NCI-H187 treated with DMSO at 0.1 percent for 48 hours (cell line): ENCODE measurements at places on chromosomes 12 and 14.

- no peak for DNase-seq
These were observed 28.3 kb upstream of the DIO2 start for GRCh38 chr14:80239631-80240030.

DNA sequence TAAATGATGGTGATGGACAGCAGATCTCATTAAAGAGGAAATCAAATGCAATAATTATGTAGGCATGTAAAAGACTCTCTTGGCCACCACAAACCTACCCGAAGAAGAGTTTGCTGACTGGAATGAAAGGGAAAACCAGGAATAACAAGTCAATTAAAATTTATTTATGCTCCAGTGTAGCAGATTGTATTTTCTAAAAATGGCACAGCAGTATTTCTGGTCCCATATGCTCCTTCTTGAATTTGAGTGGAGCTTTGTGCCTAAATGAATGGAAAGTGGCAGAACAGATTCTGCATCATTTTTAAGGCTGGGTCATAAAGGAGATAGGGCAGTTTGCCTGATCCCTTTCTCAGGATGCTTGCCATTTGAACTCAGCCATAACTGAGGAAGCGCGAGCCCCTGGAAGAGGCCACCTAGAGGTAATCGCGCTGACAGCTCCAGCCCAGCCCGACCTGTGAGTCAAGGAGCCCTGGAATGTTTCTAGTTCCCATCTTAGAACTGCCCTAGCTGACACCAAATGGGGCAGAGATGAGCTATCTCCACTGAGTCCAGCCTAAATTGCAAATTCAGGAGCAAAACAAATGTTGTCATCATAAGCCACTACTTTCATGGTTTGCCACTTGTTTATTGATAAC, 229.2 kb upstream of the TMTC1 start:
- DNase-seq = no peak

- DNase-seq = no peak
These were observed 57.1 kb downstream of the VWF start for GRCh38 chr12:6067152-6067916.

DNA sequence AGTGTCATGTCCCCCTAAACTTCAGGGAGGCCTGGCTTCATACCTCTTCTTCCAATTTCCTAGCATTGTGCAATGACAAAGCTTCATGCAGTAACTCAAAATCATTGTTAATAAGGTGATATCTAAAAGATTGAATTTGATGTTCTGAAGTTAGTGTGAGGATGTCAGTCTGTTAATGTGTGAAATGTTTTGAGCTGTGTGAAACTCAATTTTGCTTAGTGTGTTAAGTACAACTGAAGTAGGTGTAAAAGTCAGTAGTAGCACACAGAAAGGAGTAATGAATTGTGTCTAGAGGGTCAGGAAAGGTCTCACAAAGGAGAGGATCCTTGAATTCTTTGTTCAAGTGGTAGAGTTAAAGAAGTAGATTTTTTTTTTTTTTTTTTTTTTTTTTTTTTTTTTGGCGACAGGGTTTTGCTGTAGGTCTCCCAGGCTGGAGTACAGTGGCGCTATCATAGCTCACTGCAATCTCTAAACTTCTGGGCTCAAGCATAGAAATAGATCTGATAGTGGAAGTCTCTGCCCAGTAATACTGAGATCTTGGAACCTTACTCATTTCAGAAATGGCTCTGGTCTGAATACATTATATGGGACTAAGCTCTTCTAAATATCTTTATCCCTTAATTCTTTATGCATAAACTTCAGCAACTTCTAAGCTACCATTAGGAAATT, 63.9 kb downstream of the FUT8 start:
- no peak for DNase-seq

- no peak for DNase-seq
These were observed 1117.6 kb upstream of the TMEM132C start for GRCh38 chr12:127149226-127149964.

DNA sequence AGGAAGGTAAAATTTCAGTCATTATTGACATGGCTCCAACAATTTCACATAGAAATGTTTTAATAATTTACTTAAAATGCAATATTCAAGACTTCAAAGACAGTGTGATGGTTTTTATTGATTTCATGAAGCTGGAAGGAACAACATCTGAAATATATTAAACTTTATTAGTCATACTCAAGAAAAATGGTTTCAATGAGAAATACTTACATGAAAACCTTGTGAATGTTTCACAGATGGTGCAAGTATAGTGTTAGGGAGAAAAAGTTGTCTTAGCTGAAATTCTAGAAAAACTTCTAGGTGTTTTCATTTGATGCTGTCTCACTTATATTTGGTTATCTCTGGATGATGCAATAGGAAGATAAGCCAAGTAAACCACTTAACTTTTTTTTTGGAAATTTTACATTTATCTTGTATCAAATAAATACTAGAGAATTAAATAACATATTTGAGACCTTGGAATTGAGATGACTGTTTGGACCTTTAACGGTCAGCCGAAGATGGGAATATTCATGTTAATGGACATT, 65.5 kb downstream of the PELI2 start:
- DNase-seq = no peak

DNA sequence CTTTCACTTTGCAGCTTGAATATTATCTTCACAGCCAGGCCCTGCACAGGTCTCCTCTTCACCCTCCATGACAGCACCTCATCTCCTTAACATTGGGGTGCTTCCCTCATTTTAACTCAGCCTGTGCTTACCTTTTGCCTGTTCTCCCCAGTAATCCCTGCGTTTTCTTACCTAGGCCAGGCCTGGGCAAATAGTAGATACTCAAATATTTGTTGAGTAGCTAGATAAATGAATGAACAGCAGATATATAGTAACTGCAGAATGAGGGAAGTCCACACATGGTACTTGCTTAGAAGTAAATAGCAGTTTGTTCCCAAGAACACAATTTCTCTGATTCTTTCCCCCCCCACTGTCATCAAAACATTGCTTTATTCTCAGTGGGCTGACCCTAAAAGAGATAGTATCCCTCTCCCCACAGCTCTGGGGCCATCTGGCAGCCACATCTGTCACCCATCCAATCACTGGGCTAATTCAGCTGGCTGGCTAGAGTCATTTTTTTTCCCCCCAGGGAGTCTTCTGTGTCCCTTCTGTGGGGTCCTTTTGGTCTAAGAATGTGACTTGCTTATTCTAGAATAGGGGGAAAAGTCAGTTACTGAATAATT, 43.2 kb downstream of the APPL2 start:
- DNase-seq = no peak

DNA sequence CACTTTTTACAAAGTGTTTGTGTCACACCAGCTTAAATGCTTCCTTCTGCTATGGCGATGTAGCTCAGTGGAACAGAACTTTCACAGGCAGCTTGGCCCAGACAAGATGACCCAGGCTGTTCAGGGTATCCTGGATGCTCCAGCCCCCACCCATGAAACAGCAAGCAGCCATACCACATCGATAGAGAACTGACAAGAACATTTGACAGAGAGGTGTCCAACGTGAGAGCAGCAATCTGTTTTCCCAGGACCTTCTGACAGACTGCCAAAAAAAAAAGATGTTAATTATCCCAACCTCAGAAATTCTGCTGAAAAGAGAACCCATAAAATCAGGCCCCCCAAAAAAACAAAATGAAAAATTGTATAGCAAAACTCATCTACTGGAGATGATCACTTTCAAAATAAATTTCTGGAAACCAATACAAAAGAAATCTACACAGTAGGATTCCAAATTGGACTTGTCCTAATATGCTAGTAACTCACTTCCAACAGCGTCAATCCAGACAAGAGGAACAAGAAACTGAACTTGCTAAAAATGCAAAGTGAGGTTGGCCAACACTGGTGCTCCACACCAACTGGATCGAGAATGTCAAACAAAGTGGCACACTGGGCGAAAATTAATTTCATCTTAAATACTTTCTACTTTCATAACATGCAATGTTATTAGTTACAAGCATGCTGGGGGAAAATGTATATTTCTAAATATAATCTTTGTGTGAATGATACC, 118.8 kb downstream of the DPF3 start:
- DNase-seq = no peak

- no peak for DNase-seq
These were observed 5.8 kb downstream of the HNRNPC start for GRCh38 chr14:21263284-21264024.

- no peak for DNase-seq
These were observed 103.5 kb downstream of the WSCD2 start for GRCh38 chr12:108232565-108232964.

GRCh38 chr14:97633131-97633738, 836.1 kb downstream of the VRK1 start:
- no peak for DNase-seq
